ENCODE measurements at places on chromosomes 4 and X.

DNA sequence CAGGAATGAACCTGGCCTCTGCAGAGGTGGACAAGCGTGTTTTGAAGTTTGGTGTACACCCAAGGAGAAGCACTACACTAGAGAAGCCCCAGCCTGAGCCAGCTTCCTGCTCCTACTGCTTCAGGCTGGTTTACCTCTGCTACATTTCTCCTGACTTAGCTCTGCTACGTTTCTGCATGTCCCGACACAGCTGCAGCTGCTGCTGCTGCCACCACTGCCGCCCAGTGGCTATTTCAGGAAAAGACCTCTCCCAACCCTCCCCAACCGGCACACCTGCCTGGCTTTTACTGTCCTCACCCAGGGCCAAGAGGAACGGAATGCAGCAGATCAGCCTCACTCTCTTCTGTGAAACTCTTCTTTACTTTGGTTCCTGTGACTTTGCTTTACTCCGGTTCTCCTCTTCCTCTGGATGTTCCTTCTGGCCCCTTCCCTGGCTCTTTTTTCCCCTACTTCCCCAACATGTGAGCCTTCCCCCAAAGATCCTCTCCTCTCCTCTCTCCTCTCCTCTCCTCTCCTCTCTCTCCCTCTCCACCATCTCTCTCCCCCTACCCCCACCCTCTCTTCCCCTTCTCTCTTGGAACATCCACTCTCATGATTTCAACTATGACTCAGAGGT is 3.1 kb upstream of the P2RY4 start:
- no peaks in the 10 kb centered on the region for H3K36me3 ChIP-seq
- no peaks in the 10 kb centered on the region for H3K27me3 ChIP-seq
- H3K4me1 ChIP-seq = no peaks in the 10 kb centered on the region

DNA sequence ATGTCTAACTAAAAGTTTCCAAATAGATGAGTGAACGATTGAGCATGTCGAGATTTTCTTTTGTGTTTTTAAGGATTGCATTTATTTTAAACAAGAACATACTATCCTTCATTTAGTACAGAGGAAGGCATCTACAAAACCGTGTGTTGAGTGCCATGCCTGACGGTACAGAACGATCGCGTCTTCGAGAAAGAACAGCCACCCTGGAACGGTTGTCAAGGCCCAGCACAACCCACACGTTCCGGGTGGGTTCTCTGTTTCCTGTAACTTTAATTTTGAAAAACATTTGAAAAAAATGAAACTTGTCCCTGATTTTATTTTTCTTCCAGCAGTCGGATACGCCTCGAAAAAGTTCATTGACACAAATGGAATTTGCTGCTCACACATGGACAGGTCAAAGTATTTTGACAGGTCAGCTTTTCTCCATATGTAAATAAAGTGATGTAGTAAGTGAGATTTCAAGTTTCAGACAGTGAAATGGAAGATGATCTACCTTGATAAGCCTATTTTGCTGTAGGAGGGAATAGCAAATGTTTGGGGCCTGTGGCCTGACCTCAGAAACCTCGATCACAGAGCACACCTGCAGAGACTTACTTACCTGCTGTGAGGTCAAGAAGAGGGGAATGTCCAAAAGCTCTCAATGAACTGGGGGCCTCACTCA is 24.4 kb upstream of the CYP4V2 start:
- H3K4me3 ChIP-seq = no peak overlapping the region
- no peak overlapping the region for H3K27ac ChIP-seq
- H3K36me3 ChIP-seq = no peaks in the 10 kb centered on the region
- no peaks in the 10 kb centered on the region for H3K27me3 ChIP-seq
- DNase-seq = no peak

DNA sequence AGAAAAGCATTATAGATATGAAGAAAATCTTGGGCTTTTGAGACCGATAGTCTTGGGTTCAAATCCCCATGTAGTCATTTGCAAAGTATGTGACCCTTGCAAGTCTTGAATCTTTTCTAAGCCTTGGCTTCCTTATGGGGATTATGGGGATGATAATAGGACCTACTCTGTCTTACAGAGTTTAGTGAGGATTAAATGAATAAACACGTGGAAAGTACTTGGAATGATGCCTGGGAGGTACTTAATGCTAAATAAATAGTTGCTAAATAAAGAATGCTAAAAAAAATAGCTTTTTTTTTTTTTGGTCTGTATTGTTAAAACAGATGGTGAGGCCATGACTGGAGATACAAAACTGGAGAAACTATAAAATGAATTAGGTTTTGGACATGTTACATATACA is 292.7 kb downstream of the GPAT3 start:
- DNase-seq = no peak
- H3K27ac ChIP-seq = no peak overlapping the region
- no peaks in the 10 kb centered on the region for H3K4me1 ChIP-seq

DNA sequence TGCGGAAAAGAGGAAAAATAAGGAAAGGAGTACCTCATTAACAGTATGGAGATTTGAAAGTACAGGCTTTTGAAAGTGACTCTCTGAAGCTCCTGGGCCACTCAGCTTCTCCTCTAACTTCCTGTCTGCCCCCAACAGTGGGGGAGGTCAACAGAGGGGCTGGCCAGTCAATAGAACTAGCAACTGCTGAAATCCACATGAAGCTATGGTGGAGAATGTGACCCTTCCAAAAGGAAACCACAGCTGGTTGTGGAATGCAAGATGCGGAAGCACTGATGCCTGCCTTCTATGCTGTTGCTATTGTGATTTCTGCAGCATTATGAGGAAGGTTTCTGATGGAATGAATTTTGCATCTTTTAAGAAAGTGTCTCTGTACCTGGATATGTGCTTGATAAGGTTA is 2.4 kb downstream of the CORIN start:
- no peak overlapping the region for H3K4me3 ChIP-seq
- H3K36me3 ChIP-seq = no peaks in the 10 kb centered on the region
- H3K27me3 ChIP-seq = peaks cover 40% of the 10 kb centered on the region
- H3K27ac ChIP-seq = no peak overlapping the region

GRCh38 chr4:112279025-112279881 is 6.5 kb downstream of the TIFA start:
- no peaks in the 10 kb centered on the region for H3K27me3 ChIP-seq
- H3K4me1 ChIP-seq = peaks cover 60% of the 10 kb centered on the region
- peak overlapping the region; percentile 39 for H3K4me3 ChIP-seq
- no peak for DNase-seq
- peak overlapping the region; percentile 19 for H3K27ac ChIP-seq

Data from activated CD4-positive, alpha-beta T cell treated with anti-CD3 and anti-CD28 coated beads, Interleukin-2, amount 10 ng/mL, durations not matched to agents 24 days and 14 days (primary cell).